ENCODE measurements at places on chromosomes 12 and 14.

- no peak for DNase-seq
These were observed 572.6 kb upstream of the MDGA2 start for GRCh38 chr14:48247977-48248376.

DNA sequence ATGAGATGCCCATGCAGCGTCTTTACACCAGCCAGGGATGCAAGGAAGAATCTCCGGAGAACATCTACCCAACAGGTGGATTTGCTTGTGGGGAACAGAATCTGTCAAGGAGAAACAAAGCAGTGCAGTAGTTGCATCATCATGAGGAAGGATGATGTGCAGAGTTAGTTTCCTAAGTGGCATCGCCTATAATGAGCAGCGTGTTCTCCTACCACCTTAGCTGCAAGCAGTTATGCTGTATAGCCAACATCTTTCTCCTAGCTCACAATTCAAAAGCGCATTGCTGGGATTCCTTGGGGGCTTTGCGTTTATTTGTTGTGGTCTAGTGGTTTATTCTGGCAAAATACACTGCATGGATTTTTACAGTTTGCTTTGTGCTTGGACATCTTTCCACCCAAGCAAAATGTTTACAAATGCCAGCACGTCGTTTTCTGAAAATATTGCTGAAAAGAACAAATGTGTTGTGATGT lies 233.0 kb downstream of the RGS6 start:
- DNase-seq, result no peak

DNA sequence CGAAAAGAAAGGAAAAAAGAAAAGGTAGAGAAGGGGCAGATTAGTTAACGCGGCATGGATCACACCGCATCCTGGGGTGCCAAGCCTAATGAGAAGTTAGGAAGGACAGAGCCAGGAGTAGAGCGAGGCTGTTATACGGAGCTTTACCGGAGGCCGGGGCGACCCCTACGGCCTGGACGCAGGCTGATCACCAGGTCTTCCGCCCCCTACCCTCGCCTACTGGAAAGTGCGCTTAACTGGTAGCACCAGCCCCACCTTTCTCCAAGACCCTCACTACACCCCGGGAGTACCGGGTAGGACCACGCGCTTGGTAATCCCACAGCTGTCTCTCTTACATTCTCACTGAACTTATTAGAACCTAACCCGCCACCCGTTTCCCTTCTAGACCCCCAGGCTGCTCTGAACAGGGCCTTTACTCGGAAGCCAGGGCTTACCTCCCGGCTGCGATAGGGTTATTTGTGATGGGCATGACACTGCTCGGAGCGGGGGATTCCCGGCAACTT lies 33.8 kb downstream of the WBP11 start:
- no peak for DNase-seq

- DNase-seq, result no peak
These were observed 25.1 kb upstream of the RPLP0 start for GRCh38 chr12:120225852-120226640.

DNA sequence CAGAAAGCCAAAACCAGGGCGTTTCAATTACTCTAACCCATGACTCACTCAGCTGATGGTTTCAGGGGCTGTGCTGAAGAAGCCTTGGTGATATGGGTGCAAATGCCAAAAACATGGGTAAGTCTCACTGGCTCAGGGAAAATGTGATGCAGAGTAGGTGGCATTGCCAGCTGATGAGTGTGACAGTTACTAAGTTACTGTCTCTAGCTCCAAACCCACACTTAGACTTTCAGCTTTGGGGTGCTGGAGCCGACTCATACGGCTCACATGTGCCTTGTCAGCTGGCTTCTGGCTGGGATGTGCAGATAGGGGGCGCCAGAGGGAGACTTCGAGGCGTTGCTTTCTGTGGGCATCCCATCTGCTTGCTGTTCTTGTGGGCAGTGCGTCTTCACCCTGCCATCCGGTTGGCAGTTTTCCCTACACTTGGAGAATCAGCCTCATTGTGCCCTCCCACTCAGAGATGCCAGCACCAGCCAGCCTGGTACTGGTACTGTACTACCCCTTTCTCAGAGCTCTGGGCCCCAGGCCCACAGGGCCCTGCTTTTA lies 11.1 kb upstream of the KRT7 start:
- no peak for DNase-seq

GRCh38 chr14:105388110-105388951 lies 10.0 kb upstream of the TEX22 start:
- no peak for DNase-seq

- peak; percentile 33 for DNase-seq
These were observed 18.6 kb downstream of the ZDHHC17 start for GRCh38 chr12:76782526-76782925.

DNA sequence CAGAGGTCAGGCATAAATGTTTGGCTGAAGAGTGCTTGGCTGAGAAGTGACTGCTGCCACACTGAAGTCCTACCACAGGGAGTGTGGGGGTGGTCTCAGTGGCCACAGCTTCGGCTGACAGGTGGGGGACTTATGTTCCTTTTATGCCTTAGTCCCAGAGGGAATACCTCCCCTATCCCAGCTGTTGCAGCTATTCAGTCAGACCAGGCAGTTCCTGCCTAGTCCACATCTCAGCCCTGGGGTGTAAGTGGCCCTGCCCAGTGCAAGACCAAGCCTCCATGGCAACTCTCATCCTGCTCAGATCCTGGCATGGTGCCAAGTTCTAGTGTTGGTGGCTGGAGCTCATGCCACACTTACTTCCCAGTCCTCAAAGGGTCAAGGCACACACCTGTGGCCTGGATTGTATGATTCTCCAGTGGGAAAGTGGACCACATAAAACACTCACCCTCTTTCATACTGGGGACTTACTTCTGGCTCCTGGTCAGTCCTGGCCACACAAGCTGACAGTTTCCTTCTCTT lies 161.3 kb upstream of the CAND1 start:
- DNase-seq, result no peak

DNA sequence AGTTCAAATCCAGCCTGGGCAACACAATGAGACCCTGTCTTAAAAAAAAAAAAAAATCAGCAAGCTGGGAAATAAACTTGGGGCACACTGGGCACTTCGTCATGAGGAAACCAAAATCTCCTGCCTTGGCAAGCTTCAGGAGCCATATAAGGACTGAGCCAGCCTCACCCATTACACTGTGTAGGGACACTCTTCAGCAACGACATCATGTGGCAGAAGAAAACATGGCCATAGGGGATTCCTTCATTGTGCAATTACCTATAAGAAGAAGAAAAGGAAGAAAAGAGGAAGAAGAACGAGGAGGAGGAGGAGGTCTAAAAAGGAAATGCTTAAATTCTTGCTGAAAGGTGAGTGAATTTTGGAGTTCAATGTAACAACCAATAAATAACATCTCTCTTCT lies 26.1 kb upstream of the IFNG start:
- no peak for DNase-seq

GRCh38 chr12:49223590-49224369 lies 34.9 kb upstream of the TUBA1A start:
- no peak for DNase-seq

- DNase-seq, result no peak
These were observed 595 bp downstream of the PLEK2 start for GRCh38 chr14:67411370-67411769.

All from DMS 273 treated with DMSO at 0.1 percent for 48 hours (cell line).